Tibial artery (tissue), 4 donors: ENCODE measurements at places on chromosomes 1 and 21.
A peak's percentile ranks its signal among the peaks of the same experiment; 100 is the strongest.

DNA sequence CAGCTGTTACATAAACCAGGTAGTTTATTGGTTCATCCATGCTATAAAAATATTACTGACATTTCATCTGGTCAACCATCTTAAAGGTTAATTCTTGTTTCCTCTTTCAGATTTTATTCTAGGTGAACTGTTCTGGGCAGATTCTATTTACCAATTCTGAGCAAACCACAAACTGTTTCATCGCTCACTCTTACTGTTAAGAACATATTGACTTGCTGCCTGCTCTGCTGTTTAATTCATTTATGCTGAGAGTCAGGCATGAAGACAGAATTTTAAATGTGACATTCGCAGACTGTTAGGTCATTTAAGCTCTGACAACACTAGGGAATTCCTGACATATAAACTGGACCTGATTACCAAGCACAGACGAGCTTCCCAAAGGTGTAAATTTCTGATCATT lies 98.3 kb downstream of the PIGK start:
- DNase-seq: no peak

GRCh38 chr1:37156646-37157045 lies 122.3 kb upstream of the GRIK3 start:
- no peak for DNase-seq

GRCh38 chr1:115669002-115669673 lies 27.4 kb downstream of the VANGL1 start:
- no peak for DNase-seq

DNA sequence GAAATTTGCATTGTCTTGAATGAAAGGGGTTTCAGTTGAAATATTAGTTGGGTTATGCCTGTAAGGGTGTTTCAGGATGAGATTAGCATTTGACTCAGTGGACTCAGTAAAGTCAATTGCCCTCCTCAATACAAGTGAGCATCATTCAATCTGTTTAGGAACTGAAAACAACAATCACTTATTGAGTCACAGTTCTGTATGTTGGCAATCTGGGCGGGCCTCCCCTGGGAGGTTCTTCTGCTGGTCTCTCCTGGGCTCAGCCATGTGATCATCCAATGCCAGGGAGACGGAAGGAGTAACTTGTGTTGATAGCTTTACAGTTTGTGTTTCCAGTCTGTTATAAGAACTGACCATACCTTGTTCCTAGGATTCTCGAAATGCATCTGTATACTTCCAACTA lies 262.9 kb upstream of the RUNX1 start:
- DNase-seq: no peak

- DNase-seq: no peak
These were observed 345 bp upstream of the ALDH9A1 start for GRCh38 chr1:165698761-165699052.

- DNase-seq: peak; percentile 41
These were observed 21.8 kb downstream of the TRPM2 start for GRCh38 chr21:44375281-44375651.

DNA sequence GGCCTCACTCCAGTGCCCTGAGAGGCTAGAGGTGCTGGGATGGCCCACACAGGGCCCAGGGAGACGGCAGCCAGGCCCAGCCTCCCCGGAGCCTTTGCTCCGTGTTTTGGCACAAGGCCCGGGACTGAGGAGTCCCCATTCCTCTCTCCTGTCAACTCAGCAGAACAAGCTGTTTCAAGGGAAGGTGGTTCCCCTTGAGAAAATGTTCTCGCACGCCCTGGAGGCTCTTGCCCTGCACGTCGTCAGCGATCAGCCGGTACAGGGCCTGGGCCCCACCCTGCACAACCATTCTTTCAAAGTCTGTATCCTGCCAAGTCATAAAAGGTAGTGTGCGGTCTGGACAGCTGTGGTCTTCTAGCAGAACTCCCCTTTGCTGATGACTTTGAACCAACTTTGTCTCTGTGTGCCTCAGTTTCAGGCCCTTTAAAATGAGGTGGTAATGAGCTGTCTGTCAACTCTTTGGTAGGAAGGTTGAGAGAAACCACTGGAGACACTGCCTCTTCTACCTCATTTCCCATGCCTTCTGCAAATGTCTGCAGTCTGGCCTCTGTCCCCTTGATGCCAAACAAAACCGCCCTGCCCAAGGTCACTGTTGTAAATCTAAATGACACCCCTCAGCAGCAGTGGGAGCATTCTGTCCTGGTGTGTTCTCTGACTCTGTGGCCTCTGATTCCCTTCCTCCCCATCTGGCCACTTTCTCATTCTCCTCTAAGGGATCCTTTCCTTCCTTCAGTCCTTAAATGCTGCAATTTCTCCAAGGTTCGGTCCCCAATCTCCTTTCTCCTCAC lies 138.6 kb upstream of the JUN start:
- DNase-seq: peak; percentile 82

DNA sequence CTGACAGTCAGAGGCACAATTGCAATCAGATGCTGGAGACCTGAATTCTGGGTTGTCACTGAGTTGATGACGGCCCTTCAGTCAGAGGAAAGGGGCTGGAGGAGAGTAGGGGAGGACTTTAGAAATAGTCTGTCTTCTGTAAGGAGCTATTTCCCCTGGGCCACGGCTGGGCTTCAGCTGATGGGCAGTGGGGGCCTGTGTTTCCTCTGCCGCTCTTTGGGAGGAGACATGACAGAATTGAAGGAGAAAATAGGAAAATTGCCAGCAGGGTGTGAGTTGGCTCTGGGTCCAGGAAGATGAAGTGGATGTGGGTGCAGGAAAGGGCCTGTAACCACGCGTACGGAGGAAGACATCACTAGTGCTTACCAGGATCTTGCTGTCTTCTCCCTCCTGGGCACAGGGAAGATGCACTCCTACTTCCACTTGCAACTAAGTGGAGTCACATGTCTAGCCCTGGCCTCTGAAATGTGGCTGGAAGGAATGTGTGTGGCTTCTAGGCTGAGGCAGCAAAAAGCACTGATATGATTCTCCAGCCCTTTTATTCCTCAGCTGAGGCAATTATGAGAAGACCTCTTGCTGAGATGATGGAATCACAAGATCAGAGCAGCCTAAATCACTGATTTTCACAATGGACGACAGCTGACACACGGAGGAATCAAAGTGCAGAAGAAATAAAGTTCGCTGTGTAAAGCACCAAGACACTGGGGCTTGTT lies 250.0 kb downstream of the GRIK3 start:
- no peak for DNase-seq

DNA sequence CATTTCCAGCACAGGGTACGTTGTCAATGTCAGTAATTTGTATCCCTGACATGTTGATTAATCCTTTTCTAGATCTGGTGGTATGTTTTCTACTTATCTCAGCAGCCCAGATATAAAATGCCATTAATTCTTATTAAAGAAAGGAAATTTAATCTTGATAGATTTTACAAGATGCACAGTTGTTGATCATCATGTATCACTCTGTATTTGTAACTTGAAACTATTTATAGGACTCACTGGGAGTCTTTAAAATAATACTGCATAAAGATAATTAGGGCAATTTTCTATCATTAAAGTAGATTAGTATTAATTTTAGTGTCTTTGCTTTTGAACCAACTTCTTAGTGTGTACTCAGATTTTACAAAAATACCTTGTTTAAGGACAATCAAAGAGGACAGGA lies 84.9 kb downstream of the GREM2 start:
- DNase-seq: no peak

- no peak for DNase-seq
These were observed 27.6 kb downstream of the INPP5B start for GRCh38 chr1:37919277-37919676.

GRCh38 chr1:86887479-86888162 lies 26.3 kb downstream of the SELENOF start:
- no peak for DNase-seq

DNA sequence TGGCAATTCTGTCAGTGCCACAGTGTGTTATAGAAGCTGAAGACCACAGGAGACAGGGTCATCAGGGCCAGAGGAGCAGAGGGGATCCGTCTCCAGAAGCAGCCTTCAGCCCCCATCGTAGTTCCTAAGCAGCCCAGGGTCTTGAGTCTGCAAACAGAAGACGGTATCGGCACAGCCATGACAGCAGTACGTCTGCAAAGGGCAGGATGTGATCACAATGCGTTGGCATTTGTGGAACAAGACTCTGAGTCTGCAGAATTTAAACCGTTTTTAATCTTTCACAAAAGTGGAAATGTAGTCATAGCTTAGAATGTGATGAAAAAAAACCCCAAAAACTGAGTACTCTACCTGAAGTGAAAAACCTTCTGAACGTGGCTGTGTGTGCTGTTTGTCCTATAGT lies 44.0 kb upstream of the SCCPDH start:
- DNase-seq: no peak

DNA sequence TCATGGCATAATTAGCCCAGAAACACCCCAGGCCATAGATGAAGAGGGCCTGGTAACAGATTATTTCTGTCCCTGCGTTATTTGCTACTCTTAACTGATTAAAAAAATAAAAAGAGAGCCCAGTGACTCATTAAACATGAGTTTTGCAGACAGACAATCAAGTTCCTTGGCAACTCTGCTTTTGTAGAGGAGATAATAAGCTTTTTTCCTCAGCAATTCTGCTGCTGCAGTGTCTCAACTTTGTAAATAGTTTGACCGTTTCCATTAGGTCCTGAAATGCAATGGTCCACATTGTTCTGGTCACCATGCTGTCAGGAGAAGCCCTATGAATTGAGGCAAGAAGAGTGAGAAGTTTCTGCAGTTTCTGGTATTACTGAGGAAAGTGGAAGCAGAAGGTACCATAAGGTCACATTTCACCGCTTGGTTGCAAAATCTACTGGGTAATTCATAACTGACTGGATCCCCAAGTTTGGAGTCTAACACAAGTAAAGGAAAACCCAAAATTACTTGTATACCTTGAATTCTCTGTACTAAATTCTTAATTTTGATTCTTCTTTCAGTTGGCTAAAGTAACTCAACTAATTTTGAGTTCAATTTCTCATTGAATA lies 139.5 kb downstream of the ZZZ3 start:
- DNase-seq: no peak

- no peak for DNase-seq
These were observed 59.1 kb upstream of the PDC start for GRCh38 chr1:186519982-186520381.

DNA sequence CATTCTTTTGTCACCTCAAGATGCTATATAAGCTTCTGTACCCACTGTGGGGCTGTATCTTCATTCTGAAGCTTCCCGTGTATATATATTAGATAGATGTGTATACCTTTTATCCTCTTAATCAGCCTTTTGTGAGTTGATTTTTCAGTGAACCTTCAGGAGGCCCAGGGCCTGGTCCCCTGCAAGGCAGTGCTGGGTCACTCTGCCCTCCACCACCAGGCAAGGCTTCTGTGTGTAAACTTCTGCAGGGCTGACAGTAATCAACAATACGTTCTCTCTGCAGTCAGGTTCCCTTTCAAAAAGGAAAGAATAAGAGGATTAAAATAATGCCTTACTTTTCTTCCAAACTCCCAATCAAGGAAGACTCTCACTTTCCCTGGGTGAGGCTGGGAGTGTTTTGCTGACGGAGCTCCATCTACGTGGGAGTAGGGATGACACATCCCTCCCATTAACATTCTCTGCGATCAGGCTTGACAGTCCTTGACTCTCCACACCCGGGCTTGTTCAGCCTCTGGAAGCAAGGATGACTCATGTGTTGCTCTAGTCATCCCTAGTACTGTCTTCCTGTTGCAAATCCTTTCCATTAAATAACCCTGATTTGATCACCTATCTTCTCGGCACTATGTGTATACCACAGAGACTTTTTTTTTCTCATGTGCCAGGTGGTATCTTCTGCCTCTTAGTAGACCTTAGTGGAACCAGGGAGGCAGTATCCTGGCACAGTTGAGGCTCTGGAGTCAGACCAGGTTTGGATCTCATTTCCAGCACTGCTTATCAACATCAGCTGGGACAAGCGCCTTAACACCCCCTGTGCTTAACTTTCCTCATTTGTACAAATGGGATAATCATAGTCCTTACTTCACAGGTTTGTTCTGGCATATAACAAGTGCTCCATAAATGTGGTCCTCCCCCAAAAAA lies 70.3 kb upstream of the KCNK1 start:
- no peak for DNase-seq

DNA sequence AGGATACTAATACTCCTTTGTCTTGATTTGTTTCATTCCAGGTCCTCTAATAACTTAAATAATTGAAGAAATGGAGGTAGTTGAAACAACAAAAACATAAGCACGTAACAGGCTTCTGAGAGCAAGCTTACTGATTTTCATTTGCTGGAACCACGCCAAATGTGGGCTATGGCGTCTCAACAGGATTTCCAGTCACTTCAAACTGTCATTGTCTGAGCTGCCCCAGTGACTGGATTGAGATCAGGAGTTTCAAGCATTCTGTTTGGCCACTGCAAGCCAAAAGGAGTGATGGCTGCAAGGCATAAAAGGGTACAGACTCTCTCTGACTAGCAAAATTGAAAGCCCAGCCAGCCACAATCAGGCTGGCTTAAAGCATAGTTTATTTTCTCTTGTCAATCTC lies 289.9 kb downstream of the DPYD start:
- no peak for DNase-seq

DNA sequence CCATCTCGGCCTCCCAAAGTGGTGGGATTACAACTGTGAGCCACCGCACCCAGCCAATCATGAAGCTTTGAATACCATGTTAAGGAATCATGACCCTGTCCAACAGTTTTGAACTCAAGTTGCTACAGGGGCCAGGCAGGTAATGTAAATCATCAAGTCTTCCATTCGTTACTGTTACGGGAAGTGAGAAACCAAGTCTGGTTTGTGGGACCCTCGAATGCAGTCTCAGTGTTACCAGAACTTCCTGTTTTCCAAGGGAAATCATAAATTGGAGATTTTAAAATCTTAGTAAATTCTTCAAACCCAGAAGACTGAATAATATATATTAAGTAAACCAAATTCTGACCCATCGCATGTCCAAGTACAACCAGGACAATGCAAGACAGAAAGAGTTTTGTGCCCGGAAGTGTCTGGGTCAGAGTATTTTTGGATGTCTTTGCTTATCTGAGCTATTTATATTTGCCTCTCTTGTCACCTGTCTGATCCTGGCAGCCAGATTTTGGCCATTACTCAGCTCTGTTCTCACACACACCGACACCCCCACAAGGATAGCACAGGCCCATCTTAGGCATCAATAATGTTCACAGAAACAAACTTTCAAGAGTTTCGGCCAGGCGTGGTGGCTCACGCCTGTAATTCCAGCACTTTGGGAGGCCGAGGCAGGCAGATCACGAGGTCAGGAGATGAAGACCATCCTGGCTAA lies 8.8 kb downstream of the ATP5IF1 start:
- no peak for DNase-seq

GRCh38 chr1:7501084-7501491 lies 270.0 kb upstream of the VAMP3 start:
- no peak for DNase-seq

DNA sequence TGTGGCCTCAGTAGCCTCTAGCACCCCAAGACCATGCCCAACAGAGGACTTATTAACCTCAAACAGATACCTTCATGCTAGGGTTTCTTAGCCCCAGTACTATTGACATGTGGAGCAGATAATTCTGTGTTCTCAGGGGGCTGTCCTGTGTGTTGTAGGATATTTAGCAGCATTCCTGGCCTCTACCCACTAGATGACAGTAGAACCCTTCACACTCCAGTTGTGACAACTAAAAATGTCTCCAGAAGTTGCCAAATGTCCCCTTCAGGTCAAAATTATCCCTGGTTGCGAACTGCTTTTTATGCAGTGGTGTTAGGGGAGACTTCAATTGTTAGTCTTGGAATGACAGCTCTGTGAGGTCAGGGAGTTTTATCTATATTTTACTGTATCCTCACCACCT lies 8.1 kb downstream of the KAZN start:
- no peak for DNase-seq
